ENCODE measurements at places on chromosomes 4 and X.

DNA sequence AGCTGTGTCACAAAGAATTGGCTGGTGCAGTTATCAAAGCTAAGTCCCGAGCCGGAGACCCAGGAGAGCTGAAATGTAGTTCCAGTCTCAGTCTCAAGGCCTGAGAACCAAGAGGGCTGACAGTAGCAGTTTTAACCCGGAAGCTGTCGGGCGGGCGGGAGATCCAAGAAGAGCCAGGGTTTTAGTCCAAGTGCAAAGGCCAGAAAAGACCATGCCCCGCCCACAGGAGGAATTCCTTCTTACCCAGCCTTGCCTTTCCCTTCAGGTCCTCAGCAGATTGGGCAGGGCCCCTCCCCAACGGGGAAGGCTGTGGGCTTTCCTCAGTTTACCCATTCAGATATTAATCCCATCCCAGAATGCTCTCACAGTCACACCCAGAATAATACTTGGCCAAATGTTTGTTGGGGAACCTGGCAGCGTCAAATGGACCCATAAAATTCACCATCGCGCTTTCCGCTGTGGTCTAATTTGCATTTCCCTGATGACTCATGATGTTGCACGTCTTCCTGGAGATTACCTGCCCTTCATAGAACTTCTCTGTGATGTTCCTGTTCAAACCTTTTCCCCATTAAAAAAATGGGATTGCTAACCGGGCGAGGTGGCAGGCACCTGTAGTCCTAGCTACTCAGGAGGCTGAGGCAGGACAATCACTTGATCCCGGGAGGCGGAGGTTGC, 16.2 kb downstream of the MAEA start:
- DNase-seq, result no peak

DNA sequence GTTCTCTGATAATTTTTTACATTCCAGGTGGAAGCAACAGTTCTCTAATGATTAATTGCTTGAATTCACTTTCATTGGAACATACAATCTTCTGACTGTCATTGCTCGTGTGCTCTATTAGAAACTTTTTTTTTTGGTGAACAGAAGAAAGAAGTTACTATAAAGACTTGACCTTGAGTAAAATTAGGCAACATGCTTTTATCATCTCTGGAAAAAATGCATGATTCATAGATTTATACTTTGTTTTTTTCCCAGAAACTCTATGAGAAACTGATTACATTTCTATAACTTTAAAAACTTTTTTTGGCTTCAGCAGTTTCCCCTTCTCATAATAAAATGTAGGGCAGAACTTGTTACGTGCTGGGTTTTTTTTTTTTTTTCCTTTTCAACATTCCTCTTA, 167.6 kb downstream of the ARHGAP10 start:
- no peak for DNase-seq

DNA sequence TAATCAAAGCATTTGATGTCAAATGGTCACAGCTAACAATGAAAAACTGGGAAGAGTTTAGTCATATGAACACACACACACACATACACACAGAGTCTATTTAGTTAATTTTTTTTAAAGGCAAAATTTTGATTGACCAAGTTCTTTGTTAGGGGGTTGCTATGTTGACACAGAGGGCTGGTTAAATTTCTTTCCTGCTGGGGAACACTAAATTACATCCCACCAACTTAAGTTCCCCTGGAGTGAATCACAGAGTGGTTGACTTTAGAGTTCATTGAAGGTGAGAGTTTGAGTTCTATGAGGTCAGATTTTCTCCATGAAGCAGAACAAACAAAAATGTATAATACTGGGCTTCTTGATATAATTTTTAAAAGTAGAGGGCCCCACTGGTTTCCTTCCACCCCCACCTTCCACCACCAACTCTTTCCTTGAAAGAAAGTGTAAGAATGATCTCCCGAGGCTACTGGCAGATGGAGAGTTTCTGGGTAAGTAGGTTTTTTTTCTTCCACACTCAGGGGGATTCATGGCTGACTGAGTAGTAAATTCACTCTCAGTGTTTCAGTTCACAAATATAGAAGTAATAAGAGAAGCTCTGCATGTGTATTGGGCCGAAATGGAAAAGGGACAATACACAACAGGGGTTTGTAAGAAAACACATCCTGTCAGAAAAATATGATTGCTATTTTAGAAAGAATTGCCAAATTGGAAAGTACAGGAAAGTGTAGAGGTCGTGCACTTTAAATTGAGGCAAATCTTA, 917.0 kb upstream of the LCORL start:
- DNase-seq, result no peak

DNA sequence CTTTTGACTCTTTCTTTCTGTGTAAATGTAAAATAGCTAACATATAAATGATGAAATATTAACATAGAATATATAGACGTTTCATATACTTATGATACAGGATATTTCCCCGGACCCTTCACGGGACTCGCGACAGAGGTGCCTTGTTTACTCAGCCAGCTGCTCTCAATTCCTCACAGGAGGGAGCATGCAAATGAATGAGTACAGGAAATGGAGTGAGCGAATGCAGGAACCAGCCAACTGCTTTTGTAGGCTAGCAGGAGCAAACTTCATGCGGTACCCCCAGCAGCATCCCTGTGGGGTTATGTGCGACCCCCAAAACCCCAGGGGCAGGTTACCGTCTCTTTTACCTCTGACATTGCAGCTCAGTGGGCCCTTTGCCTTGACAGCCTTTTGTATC, 110.3 kb upstream of the PDHA2 start:
- DNase-seq, result no peak

- no peak for DNase-seq
Observed at GRCh38 chr4:185221912-185222311, 12.5 kb downstream of the SNX25 start.

- no peak for DNase-seq
Observed at GRCh38 chr4:13396161-13396560, 88.0 kb downstream of the RAB28 start.

GRCh38 chrX:37759878-37760418, 19.9 kb upstream of the CYBB start:
- no peak for DNase-seq

DNA sequence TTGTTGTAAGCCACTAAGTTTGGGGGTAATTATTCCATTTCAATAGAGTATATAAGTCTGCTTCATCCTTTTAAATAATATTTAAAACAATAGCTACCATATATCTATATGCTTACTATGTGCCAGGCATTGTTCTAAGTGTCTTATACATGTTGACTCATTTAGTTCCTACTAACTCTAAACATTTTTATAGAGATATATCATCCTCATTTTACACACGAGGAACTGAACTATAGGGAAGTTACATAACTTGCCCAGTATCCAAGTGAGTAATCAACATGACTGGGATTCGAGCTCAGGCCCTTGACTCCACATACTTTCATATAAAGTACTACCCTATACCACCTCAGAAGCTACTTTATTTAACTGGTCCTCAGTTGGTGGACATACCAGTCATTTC, 175.3 kb upstream of the RAI2 start:
- no peak for DNase-seq

DNA sequence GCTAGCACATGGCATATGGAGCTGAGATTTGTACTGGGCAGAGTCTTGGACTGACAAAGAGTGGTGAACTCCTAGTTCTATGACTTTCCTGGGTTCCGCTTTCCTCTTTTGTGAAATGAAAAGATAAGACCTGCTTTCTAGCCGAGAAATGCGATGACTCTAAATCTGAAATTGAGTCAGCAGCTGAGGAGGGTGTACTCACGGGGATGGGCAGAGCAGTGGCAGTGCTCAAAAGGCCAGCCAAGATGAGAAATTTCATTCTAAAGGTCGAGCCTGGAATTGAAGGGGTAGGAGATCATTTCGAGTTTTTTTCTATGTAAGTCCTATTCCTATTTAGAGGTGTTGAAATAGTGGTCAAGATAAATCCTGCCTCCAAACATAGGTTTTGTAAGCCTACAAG, 47.0 kb downstream of the NUDT9 start:
- no peak for DNase-seq

DNA sequence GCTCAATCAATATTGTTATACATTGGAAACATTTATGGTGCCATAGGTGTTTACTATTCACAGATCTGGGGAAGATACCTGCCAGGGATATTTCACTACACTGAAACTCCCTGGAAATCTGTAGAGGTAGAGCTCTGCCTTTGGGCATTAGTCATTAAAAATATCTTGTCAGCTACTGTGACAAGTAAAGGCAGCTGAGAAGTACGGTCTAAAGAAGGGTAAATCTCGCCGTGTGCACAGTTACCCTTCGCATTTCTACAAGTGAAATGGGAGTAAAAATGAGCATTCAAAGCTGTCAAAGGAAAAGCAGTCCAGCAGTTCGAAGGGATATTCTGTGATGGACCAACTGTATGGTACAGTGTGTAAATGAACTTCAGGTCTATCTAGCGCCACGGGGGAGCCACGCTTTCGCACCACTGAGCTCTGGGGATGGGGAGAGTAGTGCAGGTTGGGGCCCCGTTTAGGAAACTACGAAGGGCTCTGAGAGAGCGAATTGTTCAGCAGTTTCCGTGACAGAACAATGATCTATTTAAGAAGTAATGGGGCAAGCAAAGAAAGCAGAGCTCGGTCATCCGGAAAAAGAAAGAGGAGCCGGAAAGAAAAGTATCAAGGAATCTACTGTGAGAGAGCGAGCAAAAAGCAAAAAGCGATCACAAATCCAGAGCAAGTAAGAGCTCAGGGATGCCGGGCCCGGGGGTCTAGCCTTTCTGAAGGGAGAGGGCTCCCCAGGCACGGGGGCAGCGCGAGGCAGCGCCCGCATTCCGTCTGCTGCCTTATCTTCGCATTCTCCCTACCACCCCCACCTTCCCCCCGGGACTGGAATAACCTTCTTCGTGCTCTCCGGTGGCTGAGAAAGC, 646 bp downstream of the TIGD4 start:
- peak; percentile 34 for DNase-seq

DNA sequence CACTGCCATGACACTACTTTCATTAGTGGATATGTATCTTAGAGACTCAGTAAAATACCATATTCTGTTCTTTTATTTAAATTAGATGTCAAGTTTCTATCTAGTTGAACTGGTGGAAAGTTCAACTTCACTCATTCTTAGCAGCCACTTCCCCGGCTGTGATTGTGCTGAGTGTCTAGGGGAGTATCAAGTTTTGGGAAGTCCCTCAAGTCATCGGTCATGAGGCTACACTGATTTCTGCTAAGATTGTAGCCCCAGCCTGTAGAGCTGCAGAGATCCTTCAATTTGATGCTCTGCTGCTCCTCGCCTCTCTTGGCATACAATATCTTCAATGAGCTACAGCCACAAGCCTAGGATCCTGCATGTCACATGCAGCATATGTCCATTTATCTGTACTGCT, 53.9 kb downstream of the DMP1 start:
- no peak for DNase-seq

GRCh38 chr4:186553717-186554116, 1.6 kb downstream of the MTNR1A start:
- no peak for DNase-seq

DNA sequence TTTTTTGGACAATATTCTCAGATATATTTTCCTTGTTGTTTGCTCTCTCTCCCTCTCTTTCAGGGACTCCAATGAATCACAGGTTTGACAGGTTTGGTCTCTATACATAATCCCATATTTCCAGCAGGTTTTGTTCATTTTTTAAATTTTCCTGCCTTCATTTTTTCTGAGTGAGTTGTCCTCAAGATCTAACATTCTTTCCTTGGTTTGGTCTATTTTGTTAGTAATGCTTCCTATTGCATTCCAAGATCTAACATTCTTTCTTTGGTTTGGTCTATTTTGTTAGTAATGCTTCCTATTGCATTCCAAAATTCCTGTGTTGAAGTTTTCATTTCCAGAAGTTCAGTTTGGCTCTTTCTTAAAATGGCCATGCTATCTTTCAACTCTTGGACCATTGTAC, 45.3 kb upstream of the ZMAT1 start:
- DNase-seq, result no peak

- DNase-seq, result no peak
Observed at GRCh38 chr4:148852092-148852699, 410.0 kb upstream of the NR3C2 start.

GRCh38 chr4:21768349-21769310, 179.9 kb downstream of the KCNIP4 start:
- DNase-seq, result peak; percentile 57

DNA sequence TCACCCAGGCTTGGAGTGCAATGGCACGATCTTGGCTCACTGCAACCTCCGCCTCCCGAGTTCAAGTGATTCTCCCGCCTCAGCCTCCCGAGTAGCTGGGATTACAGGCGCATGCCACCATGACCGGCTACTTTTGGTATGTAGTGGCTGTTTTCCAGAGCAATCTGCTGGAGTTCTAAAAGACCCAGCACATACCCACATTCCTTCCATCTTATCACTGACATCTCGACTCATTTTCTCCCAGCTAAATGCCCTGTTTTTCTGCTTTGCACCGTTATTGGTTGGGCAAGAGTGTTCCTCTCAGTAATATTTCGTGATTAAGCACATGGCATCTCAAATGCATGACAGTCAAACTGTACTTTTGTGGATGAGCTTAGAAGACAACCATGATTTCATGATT, 53.7 kb downstream of the PRKX start:
- no peak for DNase-seq

DNA sequence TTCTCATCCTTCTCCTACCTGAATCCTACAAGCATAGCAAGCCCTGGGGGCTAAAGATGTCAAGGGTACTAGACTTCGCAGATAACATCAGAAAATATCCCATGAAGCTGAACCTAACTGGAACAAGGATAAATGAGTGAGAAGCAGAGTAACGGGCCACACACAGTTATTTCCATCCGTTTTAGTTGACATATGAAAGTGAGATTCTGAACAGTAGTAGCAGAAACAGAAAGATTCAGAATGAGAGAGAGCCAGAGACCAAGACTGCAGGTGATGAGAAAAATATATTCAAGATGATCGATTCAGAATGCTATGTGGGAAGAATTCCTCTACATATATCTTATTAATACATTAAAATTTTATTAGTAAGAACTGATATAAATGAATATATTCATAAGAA, 165.1 kb downstream of the TSPAN5 start:
- no peak for DNase-seq

DNA sequence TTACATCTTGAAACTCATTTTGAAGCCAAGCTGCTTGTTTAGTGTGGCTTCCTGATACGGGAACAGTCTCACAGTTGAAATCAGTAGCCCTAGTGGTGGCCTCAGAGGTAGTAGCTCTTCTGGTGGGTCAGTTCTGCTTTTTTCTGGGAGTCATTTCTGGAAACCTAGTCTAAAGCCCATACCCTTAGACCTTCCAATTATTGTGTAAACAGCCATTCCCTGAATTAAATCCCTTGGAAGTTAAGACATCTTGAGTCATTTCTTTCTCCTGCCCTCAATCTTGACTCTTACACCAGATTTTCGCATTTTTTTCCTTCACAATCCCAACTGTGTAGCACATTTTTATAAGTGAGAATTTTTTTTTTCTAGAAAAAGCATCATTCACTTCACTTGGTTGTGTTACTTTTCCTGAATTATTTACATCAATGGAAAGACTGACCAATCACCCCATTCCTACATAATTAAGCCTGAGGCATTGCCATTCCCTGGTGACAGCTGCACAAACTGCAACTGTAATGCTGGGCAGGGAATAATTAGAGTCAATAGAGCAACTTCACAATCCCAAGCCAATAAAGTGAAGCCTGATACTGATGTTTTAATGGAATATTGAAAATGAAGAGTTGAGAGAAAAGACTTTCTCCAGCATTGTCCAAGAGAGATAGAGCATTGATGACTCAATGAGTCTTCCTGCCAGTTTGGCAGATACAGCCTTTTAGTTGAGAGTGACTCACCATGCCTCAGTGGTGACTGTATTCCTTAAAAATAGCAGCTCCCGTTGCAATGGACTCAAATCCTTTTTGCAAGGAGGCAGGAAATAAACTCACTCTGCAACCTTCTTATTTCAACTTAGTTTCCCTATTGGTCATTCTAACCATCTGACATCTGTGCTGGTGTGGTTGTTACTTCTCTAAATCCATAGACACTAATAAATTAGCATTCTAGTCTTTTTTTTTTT, 13.0 kb upstream of the SEPSECS start:
- peak; percentile 36 for DNase-seq
